ENCODE measurements at places on chromosomes 6 and 20.

DNA sequence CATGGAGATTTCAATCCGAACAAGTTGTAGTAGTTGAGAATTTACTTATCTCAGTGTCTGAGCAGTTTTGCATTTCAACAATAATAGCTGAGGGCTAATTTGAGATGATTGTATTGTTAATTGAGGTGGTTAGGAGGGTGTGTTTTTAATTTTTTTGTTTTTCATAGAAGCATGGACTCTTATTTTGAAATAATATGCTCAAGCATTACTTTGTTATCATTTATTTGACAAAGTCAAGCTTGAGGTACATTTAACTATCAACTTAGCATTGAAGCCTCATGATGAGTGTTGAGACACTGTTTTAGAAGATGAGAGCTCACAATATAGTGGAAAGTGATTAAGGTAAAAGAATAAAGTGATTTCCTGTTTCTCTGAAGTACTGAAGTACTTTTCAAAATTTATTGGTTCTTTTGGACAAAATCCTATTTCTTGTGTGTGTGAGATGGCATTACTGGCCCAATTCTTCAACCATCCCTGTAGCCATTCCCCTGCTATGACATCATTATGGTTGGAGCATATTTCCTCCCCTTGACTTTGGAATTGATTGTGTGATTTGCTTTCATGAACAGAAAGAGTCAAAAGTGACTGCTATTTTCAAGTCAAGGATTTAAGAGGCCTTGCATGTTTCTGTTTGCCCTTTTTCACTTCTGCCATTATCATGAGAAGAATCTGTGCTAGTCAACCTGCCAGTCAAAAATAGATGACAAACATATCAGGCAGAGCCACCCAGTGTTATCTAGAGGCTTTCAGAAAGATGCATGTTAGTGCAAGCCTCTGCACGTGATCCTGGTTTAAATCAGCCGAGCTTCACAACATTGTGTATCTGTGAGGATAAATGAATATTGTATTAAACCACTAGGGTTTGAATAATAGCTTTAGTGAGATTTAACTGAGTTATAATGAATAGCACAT lies 1112.3 kb upstream of the CITED2 start:
- DNase-seq, result no peak

- DNase-seq, result no peak
Observed at GRCh38 chr6:127635091-127635490, 58.1 kb downstream of the C6orf58 start.

DNA sequence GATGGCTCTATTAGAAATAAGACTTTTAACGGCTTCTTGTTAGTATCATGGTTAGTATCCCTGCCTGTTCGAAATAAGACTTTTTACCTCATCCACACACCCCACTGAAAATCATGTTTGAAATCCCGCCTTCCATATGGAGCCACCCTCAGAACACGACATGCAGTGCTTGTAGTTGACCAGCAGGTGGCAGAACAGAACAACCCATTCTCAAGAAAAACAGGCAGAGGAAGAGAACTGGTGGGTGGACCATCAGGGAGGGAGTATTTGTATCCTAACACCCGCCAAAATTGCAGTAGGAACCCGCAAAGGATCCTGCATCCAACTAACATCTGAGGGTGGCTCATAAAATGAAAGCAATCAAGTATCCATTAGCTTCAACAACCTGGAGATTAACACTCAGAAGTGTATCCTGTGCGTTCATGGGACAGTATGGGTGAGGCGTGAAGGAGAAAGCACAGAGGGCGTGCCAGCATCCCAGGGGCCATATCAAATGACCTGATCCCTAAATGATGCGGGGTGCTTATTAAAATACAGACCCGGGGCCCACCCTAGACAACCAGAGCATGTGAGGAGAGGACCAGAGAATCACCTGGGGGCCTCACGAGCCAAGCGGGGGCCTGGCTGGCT lies 89.6 kb upstream of the NHSL1 start:
- DNase-seq, result peak; percentile 65

DNA sequence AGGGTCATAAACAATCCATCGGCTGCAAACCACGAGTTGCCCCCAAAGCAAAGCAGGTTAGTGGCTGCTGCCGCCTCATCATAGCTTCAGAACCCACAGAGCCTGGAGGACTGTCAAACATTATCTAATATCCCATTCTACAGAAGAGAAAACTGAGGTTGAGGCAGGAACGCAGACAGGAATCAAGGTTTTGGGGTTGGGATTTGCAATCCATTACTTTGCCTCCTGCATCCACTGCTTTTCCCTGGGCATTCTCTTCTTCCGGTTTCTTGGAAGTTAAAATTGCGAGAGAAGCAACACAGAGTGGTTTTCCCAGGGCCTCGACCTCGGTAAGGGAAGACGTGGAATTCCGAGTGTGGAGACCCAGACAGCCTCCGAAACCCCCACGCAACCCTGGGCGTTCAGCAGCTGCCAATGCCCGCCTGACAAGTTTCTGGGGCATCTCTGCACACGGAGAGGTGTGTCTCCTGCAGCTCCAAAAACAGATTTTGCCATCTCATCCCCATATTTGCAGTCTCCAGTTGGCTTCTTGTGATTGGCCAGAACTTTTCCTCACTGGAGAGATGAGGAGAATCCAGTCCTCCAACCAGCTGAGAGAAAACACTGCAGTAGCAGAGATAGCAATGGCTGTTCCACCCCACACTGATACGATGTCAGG lies 45.5 kb upstream of the SNAP25 start:
- no peak for DNase-seq

GRCh38 chr6:30100585-30101443 lies 12.1 kb downstream of the TRIM31 start:
- DNase-seq, result no peak
